ENCODE measurements at places on chromosomes 6 and 20.

DNA sequence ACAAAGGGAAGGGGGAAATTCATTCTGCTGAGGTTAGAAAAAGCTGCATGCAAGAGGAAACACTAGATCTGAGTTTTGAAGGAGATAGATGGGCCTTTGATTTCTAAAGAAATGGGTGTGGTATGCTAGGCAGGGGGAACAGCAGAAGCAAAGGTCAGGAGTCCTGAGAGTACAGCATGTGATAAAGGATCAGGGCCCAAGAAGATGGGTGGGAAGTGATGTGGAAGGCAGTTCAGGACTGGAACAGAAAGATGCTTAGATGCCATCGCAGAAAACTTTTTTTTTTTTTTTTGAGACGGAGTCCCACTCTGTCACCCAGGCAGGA lies 126.2 kb downstream of the ALDH8A1 start:
- no peaks in the 10 kb centered on the region for H3K36me3 ChIP-seq
- no peak for DNase-seq
- H3K27ac ChIP-seq: no peak overlapping the region
- peaks cover 3% of the 10 kb centered on the region for H3K4me1 ChIP-seq
- H3K4me3 ChIP-seq: no peak overlapping the region

DNA sequence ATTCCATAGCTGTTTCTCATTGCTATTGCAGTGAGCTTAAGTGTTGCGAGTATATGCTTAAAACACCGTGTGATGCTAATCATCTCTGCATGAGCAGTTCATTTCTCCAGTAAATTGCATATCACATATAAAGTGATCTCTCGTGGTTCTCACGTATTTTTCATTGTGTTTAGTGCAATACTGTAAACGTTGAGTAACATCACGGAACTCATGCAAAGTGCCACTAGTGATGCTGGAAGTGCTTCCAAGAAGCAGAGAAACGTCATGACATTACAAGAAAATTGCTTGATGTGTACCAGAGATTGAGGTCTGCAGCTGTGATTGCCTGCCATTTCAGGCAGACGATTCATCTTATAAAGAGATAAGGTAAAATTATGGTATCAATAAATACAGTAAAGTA lies 830.4 kb downstream of the GRIK2 start:
- no peaks in the 10 kb centered on the region for H3K36me3 ChIP-seq
- H3K4me3 ChIP-seq: no peak overlapping the region
- H3K27me3 ChIP-seq: no peaks in the 10 kb centered on the region
- DNase-seq: no peak
- H3K27ac ChIP-seq: no peak overlapping the region

DNA sequence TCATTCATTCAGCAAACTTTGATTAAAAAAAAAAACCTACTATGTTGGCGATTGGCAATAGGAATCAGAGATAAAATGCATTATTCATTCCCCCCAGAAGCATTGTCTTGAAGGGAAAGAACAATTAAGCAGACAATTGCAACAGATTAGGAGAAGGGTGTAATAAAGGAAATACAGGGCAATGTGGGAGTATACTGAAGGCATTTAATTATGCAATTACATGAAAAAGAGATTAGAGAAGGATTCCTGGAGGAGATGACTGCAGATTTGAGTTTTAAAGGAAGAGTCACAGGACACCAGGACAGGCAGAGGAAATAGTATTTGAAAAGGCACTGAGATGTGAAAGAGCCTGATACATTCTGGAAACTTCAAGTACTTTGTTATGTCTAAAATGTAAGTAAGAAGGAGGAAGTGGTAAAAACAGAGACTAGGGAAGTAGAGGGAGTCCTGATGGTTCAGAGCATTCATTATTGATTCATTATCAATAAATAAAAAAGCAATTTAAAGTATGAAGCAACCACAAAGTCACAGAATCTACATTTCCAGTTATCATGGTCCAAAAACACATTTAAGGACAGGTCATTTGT lies 43.7 kb downstream of the THEMIS start:
- H3K4me3 ChIP-seq: no peak overlapping the region
- no peak for DNase-seq
- H3K27me3 ChIP-seq: no peaks in the 10 kb centered on the region
- no peaks in the 10 kb centered on the region for H3K36me3 ChIP-seq

DNA sequence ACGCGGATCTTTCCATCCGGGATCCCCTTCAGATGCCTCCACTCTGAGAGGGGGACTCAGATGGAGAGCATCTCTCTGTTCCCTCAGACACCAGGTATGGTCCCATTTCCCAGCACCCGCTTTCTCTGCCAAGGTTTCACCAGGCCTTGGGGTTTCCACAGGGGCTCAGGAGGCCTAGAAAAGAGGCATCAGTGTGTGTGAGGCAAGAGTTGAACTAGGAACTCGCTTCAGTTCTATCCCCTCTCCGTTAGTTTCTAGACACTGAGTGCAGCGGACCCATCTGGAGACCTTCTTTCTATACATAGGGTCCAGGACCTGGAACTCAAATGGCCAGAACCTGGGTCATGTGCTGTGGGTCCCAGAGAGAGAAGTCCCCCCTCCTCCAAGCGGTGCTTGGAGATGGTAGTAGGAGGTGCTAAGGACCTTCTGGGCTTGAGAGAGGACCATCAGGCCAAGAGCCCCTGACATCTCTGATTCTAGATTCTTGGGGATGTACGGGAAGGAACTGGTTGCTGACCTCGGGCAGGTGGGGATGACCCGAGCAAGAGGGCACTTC lies 2.1 kb downstream of the SLC12A5 start:
- no peak overlapping the region for H3K4me3 ChIP-seq
- DNase-seq: no peak
- H3K27ac ChIP-seq: no peak overlapping the region
- no peaks in the 10 kb centered on the region for H3K36me3 ChIP-seq
- no peaks in the 10 kb centered on the region for H3K4me1 ChIP-seq
- peaks cover 98% of the 10 kb centered on the region for H3K27me3 ChIP-seq

DNA sequence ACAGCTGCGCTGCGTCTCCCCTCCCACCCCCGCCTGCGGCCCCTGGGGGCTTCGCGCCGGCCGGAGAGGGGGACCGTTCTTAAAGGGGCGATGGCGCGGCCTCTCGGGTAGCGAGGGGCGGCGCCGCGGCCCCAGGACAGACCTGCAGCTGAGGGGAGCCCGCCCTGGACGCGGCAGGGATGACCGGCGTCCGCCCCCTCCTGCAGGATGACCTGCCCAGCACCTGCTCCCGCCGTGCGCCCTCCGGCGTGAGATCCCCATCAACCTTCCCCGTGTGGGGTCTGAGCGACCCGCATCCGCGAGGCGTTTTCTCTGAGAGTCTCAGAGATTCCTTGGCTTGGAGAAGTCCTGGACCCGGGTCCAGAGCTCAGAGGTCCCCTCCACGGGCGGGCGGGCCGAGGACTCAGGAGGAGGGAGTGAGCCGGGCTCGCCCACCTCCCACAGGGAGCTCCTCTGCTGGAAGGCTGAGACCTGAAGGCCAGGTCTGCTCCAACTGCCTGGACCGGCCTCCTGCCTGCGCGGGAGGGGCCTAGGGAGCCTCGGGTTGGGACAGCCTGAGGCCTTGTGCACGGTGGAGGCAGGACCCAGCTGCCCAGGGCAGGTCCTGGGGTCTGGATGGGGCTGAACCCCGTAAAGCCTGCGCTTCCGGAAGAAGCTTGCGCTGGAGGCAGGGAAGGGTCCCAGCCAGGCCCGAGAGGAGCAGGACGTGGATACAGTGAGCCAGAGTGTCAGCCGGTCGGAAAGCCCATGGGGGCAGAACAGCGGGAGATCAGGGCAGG lies 532 bp upstream of the NKAIN4 start:
- H3K36me3 ChIP-seq: no peaks in the 10 kb centered on the region
- peaks cover 71% of the 10 kb centered on the region for H3K27me3 ChIP-seq
- H3K27ac ChIP-seq: no peak overlapping the region
- no peak for DNase-seq

- no peak for DNase-seq
- no peak overlapping the region for H3K27ac ChIP-seq
- H3K4me3 ChIP-seq: no peak overlapping the region
- H3K27me3 ChIP-seq: no peaks in the 10 kb centered on the region
- no peaks in the 10 kb centered on the region for H3K36me3 ChIP-seq
Observed at GRCh38 chr6:142336183-142336582, 34.4 kb downstream of the ADGRG6 start.

- no peak for DNase-seq
- H3K27ac ChIP-seq: no peak overlapping the region
- H3K4me3 ChIP-seq: no peak overlapping the region
- H3K36me3 ChIP-seq: peaks cover 52% of the 10 kb centered on the region
Observed at GRCh38 chr20:4800131-4800530, 78.4 kb downstream of the PRND start.

DNA sequence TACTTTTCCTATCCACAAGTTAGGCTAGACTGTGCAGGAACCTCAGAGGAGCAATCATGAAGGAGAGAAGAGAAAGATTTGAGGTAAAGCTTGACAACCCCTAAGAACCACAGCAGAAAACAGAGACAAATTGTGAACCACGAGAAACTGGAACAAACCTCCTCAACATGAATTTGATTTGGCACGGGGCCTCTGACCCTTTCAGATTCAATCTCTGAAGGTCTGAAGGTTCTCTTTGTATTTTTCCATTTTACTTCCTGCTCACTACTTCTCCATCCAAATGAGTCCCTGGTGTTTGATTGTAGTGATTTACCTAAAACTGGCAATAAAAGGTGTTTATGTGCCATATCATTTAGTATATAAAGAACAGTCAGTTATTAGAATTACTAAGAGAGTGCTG lies 126.1 kb upstream of the STXBP5 start:
- no peak for DNase-seq
- H3K4me3 ChIP-seq: no peak overlapping the region
- H3K4me1 ChIP-seq: no peaks in the 10 kb centered on the region
- no peaks in the 10 kb centered on the region for H3K36me3 ChIP-seq
- H3K27me3 ChIP-seq: no peaks in the 10 kb centered on the region
